Activated CD4-positive, alpha-beta T cell treated with anti-CD3 and anti-CD28 coated beads, Interleukin-2, amount 50 U/mL, for 4 hours (primary cell): ENCODE measurements at places on chromosomes 11 and 22.

DNA sequence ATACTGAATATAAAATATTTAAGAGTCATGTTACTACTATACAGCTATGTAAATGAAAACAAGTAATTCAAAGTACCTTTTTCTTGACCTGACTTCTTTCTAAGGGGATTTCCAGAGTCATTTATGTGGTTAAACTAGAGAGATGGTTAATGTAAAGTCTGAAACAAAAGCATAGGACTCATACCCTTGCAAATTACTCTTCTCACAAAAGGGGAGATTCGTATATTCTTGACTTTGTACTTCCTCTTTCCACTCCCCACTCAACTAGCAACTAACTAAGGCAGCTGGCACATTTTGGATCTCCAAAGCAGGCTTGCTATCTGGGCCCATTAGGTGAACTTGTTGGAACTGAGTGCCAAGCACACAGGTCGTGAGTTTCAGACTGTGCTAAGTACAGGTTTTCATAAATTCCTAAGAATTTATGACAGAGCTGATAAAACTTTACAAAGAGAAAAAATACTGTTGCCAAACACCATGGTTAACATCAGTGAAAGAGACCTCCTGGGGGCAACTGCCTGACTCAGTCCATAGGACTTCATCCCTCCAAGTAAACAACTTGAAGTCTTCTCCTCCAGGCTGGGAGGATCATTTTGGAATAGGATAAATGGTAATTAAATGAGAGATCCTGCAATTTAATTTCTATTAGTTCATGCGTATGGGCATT, 77.0 kb upstream of the DDI1 start:
- DNase-seq = no peak

GRCh38 chr11:117669062-117669461, 128.0 kb downstream of the DSCAML1 start:
- no peak for DNase-seq

DNA sequence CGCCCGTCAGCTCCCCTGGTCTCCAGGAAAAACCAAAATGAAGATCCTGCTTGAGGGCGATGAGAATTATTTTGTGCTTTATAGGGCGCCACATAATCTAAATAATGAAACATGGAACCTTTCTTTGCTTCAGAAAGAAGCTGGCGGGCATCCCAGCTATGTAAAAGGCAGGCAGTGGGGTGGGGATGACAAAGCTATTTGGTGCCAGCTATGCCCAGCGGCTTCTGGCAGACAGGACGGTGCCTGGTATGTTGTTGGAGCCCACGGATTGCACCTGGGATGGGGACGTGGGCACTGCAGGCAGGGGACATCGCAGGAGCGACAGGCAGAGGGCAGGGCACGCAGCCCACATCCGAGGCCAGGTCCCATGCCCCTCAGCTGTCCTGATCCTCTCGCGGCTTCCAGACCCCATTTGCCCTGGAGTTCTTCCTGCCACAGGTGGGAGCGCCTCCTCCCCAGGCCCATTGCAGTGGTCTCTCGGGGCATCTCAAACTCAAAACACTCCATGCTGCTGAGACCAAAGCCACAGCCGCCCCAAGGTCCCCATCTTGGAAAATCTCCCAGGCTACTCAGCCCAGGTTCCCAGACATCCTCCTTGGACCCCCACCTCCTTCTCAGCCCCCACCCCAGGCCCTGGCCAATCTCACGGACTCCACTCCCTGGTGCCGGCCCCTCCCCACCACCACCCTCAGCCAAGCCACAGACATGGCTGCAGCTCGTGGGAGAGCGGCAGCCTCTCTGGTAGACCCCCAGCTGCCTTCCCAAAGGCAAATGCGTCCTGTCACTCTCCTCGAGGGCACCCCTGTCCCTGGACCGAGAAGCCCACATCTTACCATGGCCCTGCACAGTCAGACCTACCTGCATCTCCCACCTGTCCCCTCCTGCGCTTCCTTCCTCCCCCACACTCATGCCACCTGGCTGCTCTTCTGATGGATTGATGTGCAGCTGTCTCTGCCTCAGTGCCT, 45.7 kb downstream of the SHISAL1 start:
- no peak for DNase-seq

DNA sequence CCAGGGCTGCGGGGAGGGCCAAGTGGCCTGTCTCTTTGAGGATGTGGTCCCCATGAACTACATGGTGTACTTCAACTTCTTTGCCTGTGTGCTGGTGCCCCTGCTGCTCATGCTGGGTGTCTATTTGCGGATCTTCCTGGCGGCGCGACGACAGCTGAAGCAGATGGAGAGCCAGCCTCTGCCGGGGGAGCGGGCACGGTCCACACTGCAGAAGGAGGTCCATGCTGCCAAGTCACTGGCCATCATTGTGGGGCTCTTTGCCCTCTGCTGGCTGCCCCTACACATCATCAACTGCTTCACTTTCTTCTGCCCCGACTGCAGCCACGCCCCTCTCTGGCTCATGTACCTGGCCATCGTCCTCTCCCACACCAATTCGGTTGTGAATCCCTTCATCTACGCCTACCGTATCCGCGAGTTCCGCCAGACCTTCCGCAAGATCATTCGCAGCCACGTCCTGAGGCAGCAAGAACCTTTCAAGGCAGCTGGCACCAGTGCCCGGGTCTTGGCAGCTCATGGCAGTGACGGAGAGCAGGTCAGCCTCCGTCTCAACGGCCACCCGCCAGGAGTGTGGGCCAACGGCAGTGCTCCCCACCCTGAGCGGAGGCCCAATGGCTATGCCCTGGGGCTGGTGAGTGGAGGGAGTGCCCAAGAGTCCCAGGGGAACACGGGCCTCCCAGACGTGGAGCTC, 13.5 kb downstream of the ADORA2A start:
- no peak for DNase-seq
